Common myeloid progenitor, CD34-positive (primary cell): ENCODE measurements at places on chromosomes 4 and X.

- DNase-seq: peak; percentile 88
Measured at GRCh38 chr4:70737006-70737405, 15.2 kb downstream of the RUFY3 start.

GRCh38 chr4:144902614-144903013, 195.4 kb downstream of the ANAPC10 start:
- no peak for DNase-seq

DNA sequence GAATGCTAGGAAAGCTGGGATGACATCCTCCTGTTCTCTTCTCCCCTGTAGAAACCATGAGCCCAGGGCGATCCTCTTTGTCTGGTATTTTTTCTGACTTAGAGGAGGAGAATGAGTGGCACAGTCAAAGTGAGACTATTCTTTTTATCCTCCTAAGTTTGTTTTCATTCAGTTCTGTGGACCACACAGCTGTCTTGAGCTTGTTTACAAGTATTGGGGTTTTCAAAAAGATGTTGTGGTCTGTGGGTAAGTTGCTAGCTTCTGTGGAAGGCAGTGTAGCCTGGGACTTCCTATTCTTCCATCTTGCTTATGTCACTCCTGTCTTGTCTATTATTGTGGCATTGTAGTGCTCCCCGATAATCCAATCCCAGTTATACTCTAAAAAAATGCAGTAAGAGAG, 223.0 kb downstream of the PAPSS1 start:
- no peak for DNase-seq

- no peak for DNase-seq
Measured at GRCh38 chrX:123436512-123437136, 252.5 kb downstream of the GRIA3 start.

- no peak for DNase-seq
Measured at GRCh38 chrX:13126775-13127174, 82.4 kb upstream of the FAM9C start.
